ENCODE measurements at places on chromosomes 5 and 9. TPM values are rescaled to one million over a fixed set of nuclear protein-coding genes. Genes with fewer than 3 reads are reported as not detected.

DNA sequence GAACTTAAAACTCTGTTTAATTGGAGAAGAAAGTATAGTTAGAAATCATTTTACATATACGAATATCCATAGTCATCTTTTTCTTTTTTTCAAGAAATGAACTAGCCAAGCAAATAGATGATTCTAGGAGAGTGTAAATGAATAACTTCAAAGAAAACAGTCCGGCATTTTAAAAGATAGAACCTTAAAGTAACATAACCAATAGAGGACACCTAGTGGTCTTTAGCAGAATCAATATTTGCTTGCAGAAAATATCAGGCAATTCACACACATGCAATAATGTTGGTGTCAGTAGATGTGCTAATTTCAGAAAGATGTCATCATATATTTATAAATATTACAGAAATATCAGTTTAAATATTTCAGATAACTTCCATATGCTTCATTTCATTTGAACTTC, 57.1 kb downstream of the HCN1 start:
- DNase-seq = no peak

DNA sequence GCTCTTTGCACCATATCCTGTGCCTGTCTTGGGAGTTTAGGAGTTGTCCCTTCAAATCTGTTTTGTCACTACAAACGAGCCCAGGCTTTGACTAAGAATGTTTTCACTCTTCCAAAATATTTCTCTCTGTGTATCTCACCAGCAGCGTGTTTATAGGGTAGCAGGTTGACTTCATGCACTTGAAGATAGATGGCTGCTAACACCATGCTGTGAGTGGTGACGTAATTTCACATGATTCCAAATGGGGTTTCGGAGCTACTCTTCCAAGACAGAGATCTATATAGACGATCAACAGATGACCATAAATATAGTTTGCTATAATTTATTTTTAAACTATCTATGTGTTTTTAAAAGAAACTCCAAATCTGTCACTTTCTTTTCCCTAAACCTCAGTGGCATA, 30.6 kb downstream of the RORB start:
- no peak for DNase-seq

The TMC1 gene
- total RNA-seq = 0.31 TPM

- DNase-seq = peak; percentile 93
Measured at GRCh38 chr9:33024966-33025571, at the start of gene DNAJA1. Gene DNAJA1 (plus strand): TSS chr9:33025273. CDS start chr9:33026485, 1,212 bp downstream.

- no peak for DNase-seq
Measured at GRCh38 chr5:168417731-168418429, 68.4 kb upstream of the RARS1 start.

- DNase-seq = no peak
Measured at GRCh38 chr5:71895546-71895945, 176.5 kb downstream of the CARTPT start.

DNA sequence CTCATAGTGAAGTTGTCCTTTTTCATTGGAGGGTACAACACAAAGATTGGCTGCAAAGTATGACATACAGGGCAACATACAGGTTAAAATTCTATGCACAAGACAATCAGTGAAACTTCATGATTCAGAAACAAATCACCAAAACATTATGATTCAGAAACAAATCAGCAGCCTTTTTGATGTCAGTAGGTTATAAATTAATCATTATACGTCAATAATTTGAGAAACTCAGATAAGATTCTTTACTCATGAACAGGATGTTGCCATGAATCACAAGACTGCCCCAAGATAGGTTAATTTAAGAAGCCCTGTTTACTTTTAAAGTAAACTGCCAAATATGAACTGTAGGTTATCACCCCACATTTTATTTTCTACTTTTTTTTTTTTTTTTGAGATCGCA, 62.2 kb upstream of the IL33 start:
- DNase-seq = no peak

DNA sequence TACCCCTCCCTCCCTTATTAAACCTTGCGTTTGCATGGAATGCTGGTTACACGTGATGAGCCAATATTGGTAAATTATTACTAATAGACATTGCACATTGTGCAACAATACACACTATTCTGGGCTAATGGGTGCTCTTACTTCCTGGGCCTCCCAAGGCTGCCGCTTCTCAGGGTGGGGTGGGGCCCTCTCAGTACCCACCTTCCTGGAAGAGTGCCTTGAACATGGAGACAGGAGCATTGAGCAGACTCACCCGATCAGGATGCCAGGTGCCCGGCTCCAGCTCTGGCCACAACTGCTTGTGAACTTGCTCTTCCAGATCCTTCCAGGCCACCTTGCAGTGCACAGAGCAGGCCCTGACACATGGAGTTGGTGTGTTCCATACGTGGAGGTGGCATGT, 24.7 kb upstream of the CEP72 start:
- no peak for DNase-seq

The SPINK4 gene
- not detected for total RNA-seq
